ENCODE measurements at places on chromosomes 12 and 14.

DNA sequence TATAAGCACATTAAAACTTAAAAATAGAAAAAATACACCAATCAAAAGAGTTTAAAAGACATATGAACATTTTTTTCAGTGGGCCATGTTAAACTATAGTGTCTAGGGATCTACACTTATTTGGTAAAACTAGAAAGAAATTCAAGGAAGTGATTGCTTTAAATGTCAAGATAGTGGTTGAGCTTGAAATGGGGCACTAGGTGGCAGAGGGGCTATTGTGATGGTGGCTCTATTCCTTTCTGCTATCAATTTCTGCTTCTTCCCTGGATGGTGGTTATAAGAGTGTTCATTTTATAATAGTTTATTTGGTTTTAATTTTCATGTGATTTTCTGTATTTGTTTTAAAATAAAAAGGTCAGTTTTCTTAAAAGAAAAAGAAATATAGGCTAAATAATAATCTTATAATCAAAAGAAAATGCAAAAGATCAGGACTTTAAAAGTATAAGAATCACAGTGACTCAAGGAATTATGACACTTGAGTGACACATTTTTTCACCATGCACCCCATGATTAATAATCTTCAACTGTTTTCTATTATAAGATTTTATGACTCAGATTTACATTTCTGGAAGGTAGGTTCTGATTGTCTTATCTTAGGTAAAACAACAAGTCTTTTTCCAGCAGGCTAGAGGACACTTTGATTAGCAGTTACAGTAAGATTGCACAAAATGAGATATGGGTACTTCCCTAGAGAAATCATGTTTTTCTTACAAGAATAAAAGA lies 137.5 kb downstream of the FSCB start:
- no peak for DNase-seq

DNA sequence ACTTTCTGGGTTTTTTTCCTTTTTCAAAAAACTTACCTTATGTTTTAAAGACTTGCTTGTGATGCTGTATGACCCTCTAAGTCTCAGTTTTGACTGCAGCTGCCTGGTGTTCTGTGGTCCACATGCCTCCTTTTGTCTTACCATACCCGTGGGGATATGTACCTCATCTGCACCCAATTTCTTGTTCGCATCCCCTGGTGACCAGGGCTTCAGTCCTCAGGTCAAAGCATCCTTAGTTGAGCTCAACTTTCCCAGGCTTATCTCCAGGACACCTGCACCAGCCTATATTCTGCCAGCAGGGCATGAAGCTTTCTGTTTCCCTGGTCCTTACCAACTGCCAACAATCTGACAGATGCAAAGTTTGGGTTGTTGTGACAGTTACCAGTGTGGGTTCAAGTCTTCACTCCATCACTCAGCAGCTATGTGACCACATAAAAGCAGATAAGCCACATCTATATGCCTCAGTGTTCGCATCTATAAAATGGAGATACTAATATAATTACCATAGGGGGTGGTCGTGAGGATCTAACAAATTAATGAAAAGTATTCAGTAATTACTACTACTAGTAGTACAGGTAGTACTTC lies 94.0 kb downstream of the NTF3 start:
- DNase-seq = no peak

- no peak for DNase-seq
These were observed 612.5 kb downstream of the FSCB start for GRCh38 chr14:43894534-43894933.

DNA sequence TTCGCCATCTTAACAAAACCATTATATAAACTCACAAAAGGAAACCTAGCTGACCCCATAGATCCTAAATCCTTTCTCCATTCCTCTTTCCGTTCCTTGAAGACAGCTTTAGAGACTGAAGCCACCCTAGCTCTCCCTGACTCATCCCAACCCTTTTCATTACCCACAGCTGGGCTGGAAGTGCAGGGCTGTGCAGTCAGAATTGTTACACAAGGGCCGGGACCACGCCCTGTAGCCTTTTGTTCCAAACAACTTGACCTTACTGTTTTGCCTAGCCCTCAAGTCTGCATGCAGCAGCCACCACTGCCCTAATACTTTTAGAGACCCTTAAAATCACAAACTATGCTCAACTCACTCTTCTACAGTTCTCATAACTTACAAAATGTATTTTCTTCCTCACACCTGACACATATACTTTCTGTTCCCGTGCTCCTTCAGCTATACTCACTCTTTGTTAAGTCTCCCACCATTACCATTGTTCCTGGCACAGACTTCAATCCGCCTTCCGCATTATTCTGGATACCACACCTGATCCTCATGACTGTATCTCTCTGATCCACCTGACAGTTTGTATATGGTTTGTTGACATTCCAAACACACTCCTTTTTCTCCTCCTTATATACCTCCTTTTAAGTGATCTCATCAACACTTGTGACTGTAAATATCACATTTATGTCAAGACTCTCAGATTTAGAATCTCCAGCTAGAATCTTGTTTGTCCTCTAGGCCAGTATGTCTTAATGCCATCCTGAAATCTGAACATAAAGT lies 208.7 kb downstream of the KITLG start:
- DNase-seq = no peak

GRCh38 chr12:120039711-120040110 lies 50.7 kb downstream of the BICDL1 start:
- no peak for DNase-seq

GRCh38 chr14:35506927-35507326 lies 27.0 kb upstream of the INSM2 start:
- no peak for DNase-seq

- DNase-seq = no peak
These were observed 14.5 kb upstream of the SLC38A2 start for GRCh38 chr12:46386877-46387629.

- no peak for DNase-seq
These were observed 93.1 kb downstream of the PPM1H start for GRCh38 chr12:62841846-62842245.

- no peak for DNase-seq
These were observed 157.9 kb downstream of the ZNF664 start for GRCh38 chr12:124130691-124131591.

DNA sequence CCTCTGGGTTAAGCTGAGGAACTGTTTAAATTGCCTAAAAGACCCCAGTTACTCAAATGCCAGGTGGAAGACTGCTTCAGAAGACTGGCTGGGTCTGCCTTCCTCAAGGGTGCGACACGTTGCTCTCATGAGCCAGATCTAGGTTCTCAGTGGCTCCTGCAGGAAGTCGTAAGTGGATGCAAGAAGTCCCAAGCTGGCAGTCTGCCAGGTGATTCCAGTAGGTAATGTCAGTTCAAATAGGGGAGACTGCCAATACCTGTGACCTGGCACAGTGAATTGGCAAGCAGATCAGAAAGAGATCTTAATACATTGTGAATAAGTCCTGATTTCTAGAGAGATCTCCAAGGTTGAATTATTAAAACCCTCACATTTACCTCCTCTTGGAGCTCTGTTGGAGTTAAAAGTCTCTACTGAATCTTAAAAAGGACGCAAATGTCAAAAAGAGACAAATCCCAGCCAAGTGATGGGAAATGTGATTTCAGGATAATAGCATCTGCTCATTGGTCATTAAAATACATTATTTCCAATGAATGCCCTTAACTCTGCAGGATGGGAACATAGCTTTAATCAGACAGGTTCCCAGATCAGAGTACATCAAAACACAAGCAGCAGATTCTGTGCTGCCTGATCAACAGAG lies 98.8 kb upstream of the FRMD6 start:
- no peak for DNase-seq

DNA sequence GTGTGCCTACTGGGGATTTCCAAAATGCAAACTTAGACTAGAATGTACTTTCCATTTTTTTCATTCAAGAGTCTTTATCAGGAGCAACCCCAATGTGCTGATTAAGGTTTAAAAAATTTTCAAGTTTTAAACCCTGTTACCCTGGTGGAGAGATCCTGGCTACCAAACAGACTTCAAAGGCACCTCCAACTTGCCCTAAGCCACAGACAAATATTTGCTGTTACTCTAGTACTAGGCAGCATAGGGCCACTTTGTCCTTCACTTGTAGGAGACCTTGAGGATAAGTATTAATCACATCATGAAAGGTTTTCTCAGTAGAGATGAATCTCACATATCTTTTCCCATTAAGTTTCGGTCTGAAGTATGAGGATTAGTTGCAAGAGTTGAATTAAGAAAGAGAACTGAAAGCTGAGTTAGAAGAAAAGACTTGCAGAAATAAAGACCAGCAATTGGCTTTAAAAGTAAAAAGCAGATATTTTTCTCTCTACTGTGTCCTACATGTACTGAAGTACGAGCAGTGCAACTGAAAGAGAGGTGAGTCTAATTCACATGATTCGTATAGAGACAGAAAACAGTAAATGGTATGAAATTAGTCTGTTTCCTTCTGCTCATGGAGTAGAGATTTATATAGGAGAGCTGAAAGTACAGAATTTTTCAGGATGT lies 28.3 kb downstream of the NTN4 start:
- DNase-seq = no peak

Measured in stimulated activated naive CD4-positive, alpha-beta T cell treated with Interleukin-2 at 50 U/mL for 16 hours (primary cell).